ENCODE measurements at places on chromosomes 2 and 18.

- DNase-seq: no peak
Measured at GRCh38 chr2:239598011-239598731, 197.4 kb upstream of the HDAC4 start.

DNA sequence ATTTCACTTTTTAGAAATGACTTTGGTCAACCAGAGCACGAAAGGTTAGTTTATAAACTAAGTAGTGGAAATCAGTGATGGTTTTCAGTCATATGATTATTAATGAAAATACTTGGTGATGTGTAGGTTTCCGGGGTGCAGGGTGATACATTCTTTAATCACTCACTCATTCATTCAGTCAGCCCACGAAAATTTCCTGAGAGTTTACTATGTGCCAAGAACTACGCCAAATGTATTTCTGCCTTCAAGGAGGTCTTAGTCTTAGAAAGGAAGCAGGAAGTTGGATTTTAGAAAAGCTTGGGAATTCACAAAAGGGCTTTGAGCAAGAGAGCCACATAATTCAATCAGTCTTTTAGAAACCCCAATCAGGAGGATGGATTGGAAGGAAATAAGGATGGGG, 543.6 kb downstream of the PLCL1 start:
- DNase-seq: no peak

- DNase-seq: no peak
Measured at GRCh38 chr18:26119246-26119645, 14.4 kb upstream of the PSMA8 start.

DNA sequence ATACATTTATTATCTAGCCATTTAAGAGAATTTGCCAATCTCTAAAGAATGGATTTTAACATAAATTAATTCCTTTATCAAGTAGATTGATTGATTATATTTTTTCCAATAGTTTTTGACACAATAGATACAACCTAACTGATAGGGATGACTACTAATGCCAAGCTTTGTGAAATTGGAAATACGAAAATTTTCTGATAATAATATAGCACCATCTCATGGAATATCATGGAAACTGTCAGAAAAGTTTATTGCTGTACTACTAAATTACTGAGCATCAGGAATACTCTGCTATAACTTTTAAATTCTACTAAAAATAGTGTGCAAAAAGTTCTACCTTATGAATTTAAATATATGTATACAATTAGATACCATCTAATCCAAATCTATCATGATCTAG, 101.8 kb upstream of the MAP2 start:
- DNase-seq: no peak

DNA sequence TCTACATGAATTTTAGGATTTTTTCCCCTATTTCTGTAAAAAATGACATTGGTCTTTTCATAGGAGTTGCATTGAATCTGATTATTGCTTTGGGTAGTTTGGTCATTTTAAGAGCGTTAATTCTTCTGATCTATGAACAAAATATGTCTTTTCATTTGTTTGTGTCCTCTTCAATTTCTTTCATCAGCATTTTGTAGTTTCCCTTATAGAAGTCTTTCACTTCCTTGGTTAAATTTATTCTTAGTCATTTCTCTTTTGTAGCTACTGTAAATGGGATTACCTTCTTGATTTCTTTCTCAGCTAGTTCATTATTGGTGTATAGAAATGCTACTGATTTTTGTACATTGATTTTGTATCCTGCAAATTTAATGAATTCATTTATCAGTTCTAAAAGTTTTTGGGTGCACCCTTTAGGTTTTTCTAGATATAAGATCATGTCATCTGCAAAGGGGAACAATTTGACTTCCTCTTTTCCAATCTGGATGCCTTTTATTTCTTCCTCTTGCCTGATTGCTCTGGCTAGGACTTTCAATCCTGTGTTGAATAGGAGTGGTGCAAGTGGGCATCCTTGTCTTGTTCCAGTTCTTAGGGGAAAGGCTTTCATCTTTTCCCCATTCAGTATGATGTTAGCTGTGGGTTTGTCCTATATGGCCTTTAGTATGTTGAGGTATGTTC, 36.6 kb upstream of the AAK1 start:
- DNase-seq: no peak
